ENCODE measurements at places on chromosomes 13 and 19.

DNA sequence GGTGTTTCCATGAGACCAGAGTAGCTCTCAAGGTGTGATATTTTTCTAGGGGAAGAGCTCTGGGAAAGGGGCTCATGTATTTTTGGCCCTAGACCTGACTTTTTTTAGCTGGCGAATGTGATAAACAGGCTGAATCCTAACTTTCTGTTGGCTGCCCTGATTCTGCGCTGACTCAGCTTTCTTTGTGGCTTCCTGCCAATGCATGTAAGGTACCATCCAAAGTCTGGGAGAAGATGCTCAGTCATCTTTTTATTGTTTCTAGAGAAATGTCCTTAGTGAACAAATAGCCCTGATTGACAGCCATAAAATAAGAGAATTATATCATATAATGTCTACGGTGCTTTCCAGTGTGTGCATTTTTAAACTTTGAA, 113.6 kb upstream of the MBNL2 start:
- no peaks in the 10 kb centered on the region for H3K36me3 ChIP-seq
- H3K4me1 ChIP-seq: peaks cover 14% of the 10 kb centered on the region
- H3K27ac ChIP-seq: no peak overlapping the region
- H3K4me3 ChIP-seq: no peak overlapping the region

DNA sequence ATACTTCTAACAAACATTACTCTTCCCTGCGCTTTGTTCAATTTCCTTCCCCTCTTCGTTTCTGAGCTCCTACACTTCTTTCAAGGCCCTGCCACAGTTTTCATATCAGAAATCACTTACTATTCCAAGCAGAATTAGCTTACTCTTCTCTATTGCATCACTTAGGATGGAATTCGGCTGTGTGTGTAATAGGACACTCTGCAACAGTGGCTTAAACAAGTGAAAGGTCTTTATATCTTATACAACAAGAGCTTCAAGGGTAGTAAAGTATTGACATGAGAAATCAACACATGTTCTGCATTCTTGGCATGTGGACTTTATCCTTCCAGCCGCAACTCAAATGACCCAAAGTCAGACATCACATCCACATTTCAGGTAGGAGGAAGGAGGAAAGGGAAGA, 279.6 kb downstream of the PCDH20 start:
- no peaks in the 10 kb centered on the region for H3K4me1 ChIP-seq
- H3K4me3 ChIP-seq: no peak overlapping the region
- H3K27me3 ChIP-seq: no peaks in the 10 kb centered on the region
- H3K27ac ChIP-seq: no peak overlapping the region
- H3K36me3 ChIP-seq: no peaks in the 10 kb centered on the region

GRCh38 chr19:19485161-19485997, 30.0 kb downstream of the TSSK6 start:
- H3K27me3 ChIP-seq: no peaks in the 10 kb centered on the region
- no peak for DNase-seq
- H3K36me3 ChIP-seq: peaks cover 7% of the 10 kb centered on the region
- H3K4me1 ChIP-seq: peaks cover 58% of the 10 kb centered on the region
- H3K27ac ChIP-seq: peak overlapping the region; percentile 7

GRCh38 chr19:32627714-32628270, 46.8 kb downstream of the PDCD5 start:
- peaks cover 5% of the 10 kb centered on the region for H3K36me3 ChIP-seq
- DNase-seq: no peak
- no peaks in the 10 kb centered on the region for H3K27me3 ChIP-seq
- H3K27ac ChIP-seq: no peak overlapping the region
- no peak overlapping the region for H3K4me3 ChIP-seq

DNA sequence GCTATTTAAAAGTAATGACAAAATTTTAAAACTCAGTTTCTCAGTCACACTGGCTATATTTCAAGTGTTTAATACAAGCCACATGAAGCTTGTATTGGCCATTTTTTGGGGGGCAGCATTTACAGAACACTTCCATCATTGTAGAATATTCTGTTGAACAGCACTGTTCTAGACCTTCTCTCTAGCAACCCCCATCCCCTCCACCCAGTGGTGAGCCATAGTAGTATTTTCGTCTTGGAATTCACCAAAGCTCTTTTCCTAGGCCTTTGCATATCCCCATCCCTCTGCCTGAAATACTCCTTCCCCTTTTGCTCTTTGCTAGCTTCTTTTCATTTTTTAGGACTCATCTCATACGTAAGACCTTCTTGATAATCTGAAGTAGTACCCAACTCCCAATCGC, 99.5 kb downstream of the ZC3H13 start:
- no peak overlapping the region for H3K27ac ChIP-seq
- no peaks in the 10 kb centered on the region for H3K27me3 ChIP-seq
- H3K4me1 ChIP-seq: no peaks in the 10 kb centered on the region
- no peak for DNase-seq
- no peak overlapping the region for H3K4me3 ChIP-seq

DNA sequence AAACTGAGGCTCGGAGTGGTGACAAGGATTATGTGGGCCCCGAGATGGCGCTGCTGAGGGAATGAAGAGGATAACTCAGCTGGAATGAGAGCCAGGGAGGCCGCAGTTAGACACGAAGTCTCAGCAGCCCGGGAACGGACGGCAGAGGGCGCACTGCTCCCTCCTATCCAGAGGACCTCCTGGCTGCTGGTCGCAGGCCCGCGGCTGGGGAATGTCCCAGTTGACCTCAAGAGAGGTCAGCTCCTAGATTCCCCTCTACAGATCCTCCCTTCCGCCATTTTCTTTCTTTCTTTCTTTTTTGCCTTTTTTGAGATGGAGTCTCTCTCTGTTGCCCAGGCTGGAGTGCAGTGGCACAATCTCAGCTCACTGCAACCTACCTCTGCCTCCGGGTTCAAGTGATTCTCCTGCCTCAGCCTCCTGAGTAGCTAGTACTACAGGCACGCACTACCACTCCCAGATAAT, 24.1 kb upstream of the ASPDH start:
- no peak overlapping the region for H3K4me3 ChIP-seq
- DNase-seq: peak; percentile 72
- peaks cover 13% of the 10 kb centered on the region for H3K27me3 ChIP-seq

GRCh38 chr19:33618884-33619283, 2.9 kb upstream of the CHST8 start:
- no peak for DNase-seq
- H3K4me3 ChIP-seq: no peak overlapping the region
- no peaks in the 10 kb centered on the region for H3K36me3 ChIP-seq

DNA sequence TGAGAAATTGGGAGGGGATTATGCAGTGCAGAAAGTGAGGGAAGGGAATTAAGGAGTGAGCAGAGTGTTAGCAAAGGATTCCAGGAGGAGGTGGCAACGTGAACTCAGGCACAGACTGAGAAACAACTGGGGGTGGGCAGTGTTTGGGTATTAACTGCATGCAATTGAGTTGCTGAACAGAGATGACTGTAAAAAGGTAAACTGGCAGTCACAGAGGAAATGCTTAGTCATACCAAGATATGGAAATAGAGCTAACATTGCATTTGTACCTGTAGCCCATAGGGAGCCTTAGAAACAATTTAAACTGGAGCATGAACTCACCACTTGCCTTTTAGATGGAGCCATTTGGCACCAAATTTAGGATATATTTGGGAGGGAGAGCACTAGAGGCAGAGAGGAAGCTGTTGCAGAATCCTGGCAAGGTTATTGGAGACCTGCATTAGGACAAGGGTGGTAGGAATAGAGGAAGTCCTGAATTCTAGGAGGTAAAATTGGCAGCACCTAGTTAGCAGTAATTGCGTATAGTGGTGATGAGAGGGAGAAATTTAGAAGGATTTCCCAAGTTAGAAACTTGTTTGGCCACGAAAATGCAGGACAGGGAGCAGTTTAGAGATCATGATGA, 100.6 kb upstream of the FRY start:
- no peaks in the 10 kb centered on the region for H3K4me1 ChIP-seq
- no peaks in the 10 kb centered on the region for H3K36me3 ChIP-seq
- H3K27ac ChIP-seq: no peak overlapping the region

DNA sequence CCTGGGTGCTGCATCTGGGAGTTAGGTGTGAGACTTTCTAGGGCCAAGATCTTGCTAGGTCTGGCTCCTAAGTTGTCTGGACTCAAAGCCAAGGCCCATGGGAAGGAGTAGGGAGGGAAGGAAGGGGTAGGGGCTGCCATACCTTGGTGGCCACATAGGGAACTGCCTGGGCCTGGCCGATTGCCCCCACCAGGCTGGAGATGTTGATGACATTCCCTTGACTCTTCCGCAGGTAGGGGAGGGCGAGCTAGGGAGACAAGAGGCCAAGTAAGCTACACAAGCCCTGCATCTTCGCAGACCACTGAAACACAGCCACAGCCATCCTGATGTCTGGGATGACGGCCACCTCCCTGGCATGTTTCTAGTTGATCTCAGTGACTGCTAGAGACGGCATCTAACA, 4.1 kb upstream of the BCAT2 start:
- no peak for DNase-seq
- H3K4me1 ChIP-seq: peaks cover 28% of the 10 kb centered on the region
- no peaks in the 10 kb centered on the region for H3K27me3 ChIP-seq
- peaks cover 1% of the 10 kb centered on the region for H3K36me3 ChIP-seq
- H3K4me3 ChIP-seq: no peak overlapping the region

DNA sequence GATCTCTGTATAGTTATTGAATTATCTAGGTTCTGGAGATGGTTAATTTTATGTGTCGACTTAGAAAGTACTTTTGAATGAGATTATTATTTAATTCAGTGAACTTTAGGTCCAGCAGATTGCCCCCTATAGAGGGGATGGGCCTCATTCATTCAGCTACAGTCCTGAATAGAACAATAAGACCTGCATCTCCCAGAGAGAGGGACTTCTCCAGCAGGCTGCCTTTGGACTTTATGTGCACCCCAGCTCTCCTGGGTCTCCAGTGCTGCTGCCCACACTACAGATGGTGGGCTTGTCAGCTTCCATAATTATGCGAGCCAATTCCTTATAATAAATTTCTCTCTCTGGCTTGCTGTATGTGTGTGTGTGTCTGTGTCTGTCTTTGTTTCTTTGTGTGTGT, 39.3 kb upstream of the KL start:
- no peak overlapping the region for H3K4me3 ChIP-seq
- H3K4me1 ChIP-seq: no peaks in the 10 kb centered on the region
- H3K36me3 ChIP-seq: no peaks in the 10 kb centered on the region
- no peaks in the 10 kb centered on the region for H3K27me3 ChIP-seq
